CD14-positive monocyte (primary cell): ENCODE measurements at places on chromosomes 12 and 14.

- no peaks in the 10 kb centered on the region for H3K4me1 ChIP-seq
- no peaks in the 10 kb centered on the region for H3K36me3 ChIP-seq
- no peak overlapping the region for H3K4me3 ChIP-seq
- no peaks in the 10 kb centered on the region for H3K27me3 ChIP-seq
- no peak for DNase-seq
These were observed 69.5 kb upstream of the HECTD1 start for GRCh38 chr14:31277085-31277484.

DNA sequence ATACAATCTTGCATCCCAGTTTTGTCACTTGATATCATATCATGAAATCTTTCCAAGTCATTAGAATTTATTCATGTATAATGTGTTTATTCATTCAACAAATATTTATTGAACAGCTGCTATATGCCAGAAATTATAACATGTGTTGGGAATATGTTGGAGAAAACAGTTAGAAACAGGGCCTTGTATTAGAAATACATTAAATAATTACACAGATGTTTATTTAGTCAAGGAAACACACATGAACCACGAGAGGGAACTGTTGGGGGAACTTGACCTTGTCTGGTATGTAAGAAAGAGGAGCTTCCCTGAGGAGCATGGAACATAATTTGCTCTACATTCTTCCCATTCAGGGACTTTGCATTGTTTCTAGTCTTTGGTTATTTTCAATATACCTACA, 191.7 kb upstream of the FRMD6 start:
- DNase-seq = no peak
- H3K36me3 ChIP-seq = no peaks in the 10 kb centered on the region
- no peaks in the 10 kb centered on the region for H3K4me1 ChIP-seq
- no peaks in the 10 kb centered on the region for H3K27me3 ChIP-seq

- no peak overlapping the region for H3K4me3 ChIP-seq
- no peak overlapping the region for H3K27ac ChIP-seq
- H3K4me1 ChIP-seq = peaks cover 9% of the 10 kb centered on the region
- peaks cover 72% of the 10 kb centered on the region for H3K36me3 ChIP-seq
- no peaks in the 10 kb centered on the region for H3K27me3 ChIP-seq
These were observed 12.8 kb downstream of the TSFM start for GRCh38 chr12:57795354-57795753.

- no peaks in the 10 kb centered on the region for H3K36me3 ChIP-seq
- H3K4me3 ChIP-seq = no peak overlapping the region
- H3K27ac ChIP-seq = no peak overlapping the region
- H3K27me3 ChIP-seq = no peaks in the 10 kb centered on the region
- no peak for DNase-seq
- no peaks in the 10 kb centered on the region for H3K4me1 ChIP-seq
These were observed 460.4 kb downstream of the DPF3 start for GRCh38 chr14:72433511-72433910.

DNA sequence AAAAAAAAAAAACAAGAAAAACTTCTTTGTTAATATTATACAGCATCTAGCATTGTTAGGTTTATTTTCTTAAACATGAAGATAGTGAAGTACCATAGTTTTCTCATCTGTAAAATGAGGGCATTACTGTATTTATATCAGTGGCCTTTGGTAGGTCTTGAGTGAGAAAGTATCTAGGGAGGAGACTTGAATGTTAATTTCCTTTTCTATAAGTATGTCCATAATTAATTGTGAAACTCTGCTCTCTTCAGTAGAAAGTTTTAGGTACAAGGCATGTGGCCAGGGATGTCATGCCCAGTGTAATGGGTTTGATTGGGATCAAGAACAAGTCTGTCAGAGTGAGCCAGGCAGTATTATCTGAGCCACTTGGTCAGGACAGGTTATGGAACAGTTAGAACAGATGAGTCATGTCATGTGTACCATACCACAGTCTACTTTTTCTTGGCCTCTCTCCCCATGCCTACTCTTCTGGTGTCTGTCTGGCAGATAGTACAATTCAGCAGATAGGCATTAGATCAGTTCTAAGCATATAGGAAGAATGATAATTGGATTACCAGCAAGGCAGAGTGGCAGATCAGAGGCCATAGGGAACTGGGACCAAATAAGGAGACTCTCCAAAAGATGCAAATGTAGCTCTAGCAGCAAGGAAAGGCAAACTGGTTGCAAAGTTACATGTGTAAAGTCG, 30.4 kb downstream of the FBXO34 start:
- no peaks in the 10 kb centered on the region for H3K27me3 ChIP-seq
- DNase-seq = no peak
- H3K27ac ChIP-seq = no peak overlapping the region
- peaks cover 43% of the 10 kb centered on the region for H3K4me1 ChIP-seq
- no peaks in the 10 kb centered on the region for H3K36me3 ChIP-seq
- no peak overlapping the region for H3K4me3 ChIP-seq

DNA sequence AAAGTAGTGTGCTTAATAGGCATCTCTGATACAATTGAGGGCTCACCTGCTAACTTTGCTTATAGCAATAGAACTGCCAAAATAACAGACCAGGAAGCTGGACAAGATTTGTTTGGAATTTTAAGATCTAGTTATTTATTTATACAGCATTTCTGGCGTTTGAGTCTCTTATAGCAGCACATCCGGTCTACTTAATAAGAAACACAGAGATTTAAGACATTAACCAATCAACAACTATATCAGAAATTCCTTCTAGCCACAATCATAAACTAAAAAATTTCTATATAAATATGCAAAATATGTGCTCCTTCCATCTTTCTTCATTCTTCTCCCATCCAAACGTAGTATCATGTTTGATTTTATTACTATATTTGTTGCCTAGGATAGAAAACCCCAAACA, 2.6 kb downstream of the RTN1 start:
- H3K36me3 ChIP-seq = no peaks in the 10 kb centered on the region
- H3K4me1 ChIP-seq = peaks cover 30% of the 10 kb centered on the region
- H3K4me3 ChIP-seq = no peak overlapping the region

GRCh38 chr14:30790827-30791226, 83.5 kb upstream of the COCH start:
- no peaks in the 10 kb centered on the region for H3K27me3 ChIP-seq
- H3K4me1 ChIP-seq = no peaks in the 10 kb centered on the region
- no peaks in the 10 kb centered on the region for H3K36me3 ChIP-seq
- no peak overlapping the region for H3K4me3 ChIP-seq
- no peak overlapping the region for H3K27ac ChIP-seq
- DNase-seq = no peak
